ENCODE measurements at places on chromosomes 16 and 17.
A peak's percentile ranks its signal among the peaks of the same experiment; 100 is the strongest.

DNA sequence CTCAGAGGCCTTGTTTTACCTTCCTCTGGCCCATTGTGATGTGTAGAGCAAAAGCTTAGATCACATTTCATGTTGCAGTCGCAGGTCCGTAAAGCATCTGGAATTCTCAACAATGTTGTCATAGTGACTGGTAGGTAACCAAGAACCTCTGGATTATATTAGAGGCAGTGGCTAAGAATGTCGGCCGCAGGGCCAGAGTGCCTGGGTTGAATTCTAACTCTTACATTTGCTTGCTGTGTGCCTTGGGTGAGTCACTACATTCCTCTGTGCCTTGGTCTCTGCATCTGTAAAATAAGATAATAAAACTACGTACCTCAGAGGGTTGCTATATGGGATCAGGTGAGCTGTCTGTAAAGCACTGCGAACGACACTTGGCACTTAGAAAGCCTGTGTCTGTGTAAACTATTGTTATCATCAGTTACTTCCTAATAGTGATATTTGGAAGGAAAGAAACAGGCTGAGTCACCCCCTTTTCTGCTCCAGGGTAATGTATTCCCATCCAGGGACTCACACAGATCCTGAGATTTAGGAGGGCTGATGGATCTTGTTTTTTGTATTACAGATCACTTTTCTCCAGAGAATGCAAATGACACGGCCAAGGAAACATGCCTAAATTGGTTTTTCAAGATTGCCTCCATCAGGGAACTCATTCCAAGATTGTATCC is 52.2 kb downstream of the VPS35L start:
- DNase-seq = no peak

- no peak for DNase-seq
These were observed 552.7 kb upstream of the PSMD7 start for GRCh38 chr16:73743665-73744496.

GRCh38 chr16:57701759-57702371 is 7.3 kb downstream of the DRC7 start:
- DNase-seq = no peak

DNA sequence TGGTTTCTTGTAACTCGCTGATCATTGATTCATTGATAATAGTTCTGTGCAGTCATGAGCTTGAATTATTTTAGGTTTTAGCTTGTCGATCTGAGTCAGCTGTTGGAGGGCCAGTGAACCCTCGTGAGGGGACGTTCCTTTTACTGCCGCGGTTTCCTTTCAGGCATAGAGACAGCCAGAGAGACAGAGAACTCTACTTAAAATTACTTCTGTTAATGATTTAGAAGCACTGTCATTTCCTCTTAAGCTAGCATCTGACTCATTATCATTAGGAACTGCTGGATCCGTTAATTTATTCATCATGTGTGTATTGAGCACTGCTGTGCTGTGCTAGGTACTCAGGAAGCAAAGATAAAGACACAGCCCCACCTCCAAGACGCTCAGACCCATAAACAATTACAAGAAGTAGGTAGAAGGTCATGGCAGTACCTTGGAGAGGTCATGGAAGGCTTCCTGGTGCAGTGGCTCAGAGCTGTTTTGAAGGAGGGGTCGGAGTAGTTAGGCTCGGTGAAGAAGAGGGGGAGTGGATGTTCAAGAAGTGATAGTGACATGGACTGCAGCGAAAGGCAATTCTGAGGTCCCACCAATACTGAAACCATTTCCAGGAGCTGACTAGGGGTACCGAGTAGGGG is 3.3 kb downstream of the PGS1 start:
- no peak for DNase-seq

DNA sequence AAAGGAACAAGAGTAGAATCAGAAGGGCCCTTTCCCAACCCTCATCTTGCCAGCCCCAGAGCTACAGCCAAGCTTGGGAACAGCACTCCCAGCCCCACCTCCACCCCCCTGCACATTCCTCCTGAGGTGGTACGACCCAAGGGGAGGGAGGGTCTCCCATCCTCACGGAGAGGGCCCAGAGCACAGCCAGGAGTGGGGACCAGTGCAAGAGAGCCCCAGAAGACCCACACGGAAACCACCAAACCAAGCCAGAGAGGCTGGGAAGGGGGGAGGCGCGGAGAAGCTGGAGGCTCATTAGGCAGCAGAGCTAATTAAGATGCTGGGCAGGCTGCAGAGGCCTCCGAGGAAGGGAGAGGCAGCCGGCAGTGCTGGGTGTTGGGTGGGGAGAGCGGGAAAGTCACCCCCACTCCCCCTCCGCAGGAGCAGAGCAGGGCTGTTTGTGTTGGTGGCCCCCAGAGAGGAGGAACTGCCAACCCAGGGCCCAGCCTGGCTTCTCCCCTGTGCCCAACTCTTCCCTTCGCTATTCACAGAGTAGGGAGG is 2.4 kb downstream of the CACNB1 start:
- DNase-seq = no peak

- DNase-seq = no peak
These were observed 1554.6 kb downstream of the CDH8 start for GRCh38 chr16:60481591-60481990.

GRCh38 chr17:82157046-82158035 is 55.3 kb downstream of the CCDC57 start:
- no peak for DNase-seq

- DNase-seq = no peak
These were observed 31.5 kb downstream of the NEUROD2 start for GRCh38 chr17:39576187-39576586.

DNA sequence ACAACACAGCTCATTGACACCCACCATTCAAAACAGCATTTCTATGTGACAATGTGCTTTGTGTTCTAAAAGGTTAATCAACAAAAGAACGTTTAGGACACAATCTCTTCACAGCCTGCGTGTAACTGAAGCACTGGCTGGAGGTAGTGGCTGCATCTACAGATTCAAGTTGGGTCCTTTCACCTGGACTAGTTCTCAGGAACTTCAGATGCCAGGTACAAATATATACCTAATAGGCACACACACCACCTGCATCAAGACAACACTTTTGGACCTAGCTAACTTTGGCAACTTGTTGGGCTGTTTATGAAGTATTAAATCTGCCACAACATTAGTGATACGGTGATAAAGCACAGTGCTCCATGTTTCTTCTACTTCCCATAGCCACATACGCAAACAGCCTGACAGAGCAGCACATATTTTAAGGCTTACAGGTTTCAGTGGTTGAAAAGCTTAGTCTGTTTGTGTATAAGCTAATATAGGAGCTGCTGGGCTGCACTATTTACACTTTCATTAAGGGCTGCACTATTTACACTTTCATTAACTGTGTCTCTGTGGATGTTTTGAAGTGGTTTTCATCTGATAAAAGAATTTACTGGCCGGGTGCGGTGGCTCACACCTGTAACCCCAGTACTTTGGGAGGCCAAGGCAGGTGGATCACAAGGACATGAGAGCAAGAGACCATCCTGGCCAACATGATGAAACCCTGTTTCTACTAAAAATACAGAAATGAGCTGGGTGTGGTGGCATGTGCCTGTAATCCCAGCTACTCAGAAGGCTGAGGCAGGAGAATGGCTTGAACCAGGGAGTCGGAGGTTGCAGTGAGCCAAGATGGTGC is 132.6 kb downstream of the PARN start:
- DNase-seq = no peak

DNA sequence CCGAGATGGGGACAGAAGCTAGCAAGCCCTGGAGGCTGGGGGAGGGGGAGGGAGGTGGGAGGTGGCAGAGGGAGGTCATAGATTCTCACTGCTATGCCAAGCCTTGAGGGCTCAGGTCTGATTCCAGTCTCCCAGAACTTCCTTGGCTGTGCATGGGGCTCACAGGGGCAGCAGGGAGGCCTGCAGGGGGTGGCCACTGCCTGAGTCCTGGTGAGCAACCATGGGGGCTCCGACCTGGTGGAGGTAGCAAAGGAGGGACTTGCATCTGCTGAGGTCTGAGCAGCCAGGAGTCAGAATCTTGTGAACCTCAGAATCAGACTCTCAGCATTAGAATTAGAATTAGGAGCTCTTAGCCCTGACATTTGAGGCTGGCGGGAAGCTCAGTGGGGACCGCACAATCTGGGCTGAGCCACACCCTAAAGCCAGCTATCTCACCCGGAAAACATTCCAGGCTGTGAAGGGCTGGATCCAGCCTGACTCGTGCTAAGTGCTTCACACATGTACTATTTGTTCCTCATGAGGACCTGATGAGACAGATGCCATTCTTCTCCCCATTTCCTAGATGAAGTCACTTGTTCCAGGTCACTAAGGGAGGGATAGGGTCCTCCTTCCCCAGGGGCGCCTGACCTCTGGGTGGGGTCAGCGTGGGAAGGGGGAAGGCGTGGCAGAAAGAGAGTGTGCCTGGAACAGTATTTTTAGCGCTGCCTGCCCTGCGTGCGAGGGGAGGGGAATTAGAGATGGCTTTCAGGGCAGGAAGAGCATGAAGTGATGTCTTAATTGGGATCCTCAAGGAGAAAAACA is 17.3 kb upstream of the KCNJ12 start:
- DNase-seq = no peak

GRCh38 chr16:20760346-20760745 is 3.5 kb upstream of the ACSM3 start:
- DNase-seq = no peak

GRCh38 chr16:26457095-26457494 is 609.6 kb upstream of the C16orf82 start:
- no peak for DNase-seq

GRCh38 chr17:56486732-56487131 is 106.8 kb upstream of the NOG start:
- DNase-seq = no peak

DNA sequence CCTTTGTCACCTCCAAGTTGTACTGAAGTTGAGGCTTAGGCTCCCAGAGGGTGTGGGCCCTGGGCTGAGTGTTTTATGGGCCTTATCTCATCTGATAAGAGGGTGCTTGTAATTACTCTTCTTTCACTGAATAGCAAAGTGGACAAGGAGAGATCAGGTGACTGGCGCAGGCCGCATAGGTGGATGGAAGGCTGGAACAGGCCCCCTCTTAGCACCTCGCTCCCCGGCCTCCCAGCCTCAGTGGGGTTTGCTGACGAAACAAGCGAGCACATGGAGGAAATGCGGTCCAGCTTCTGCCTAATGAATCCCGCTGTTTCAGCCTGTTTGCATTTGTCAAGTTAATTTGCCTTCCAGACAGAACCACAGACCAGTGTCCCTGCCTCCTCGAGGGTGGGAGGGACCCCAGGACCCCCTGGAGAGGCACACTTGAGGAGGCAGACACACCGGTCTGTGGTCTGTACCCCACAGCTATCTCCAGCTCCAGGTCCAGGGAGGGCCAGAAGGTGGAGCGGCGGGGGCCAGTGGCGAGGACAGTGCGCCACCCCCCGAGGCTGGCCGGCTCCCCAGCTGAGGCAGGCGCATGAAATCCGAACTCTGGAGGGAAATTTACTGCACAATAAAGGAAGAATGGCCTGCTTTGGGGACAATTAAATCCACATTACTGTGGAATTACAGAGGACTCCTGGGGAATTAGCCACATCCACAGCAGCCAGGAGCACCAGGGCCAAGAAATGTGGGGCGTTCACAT is 123.4 kb downstream of the NTN1 start:
- no peak for DNase-seq

- DNase-seq = no peak
These were observed 14.1 kb downstream of the TMC5 start for GRCh38 chr16:19431636-19432340.

DNA sequence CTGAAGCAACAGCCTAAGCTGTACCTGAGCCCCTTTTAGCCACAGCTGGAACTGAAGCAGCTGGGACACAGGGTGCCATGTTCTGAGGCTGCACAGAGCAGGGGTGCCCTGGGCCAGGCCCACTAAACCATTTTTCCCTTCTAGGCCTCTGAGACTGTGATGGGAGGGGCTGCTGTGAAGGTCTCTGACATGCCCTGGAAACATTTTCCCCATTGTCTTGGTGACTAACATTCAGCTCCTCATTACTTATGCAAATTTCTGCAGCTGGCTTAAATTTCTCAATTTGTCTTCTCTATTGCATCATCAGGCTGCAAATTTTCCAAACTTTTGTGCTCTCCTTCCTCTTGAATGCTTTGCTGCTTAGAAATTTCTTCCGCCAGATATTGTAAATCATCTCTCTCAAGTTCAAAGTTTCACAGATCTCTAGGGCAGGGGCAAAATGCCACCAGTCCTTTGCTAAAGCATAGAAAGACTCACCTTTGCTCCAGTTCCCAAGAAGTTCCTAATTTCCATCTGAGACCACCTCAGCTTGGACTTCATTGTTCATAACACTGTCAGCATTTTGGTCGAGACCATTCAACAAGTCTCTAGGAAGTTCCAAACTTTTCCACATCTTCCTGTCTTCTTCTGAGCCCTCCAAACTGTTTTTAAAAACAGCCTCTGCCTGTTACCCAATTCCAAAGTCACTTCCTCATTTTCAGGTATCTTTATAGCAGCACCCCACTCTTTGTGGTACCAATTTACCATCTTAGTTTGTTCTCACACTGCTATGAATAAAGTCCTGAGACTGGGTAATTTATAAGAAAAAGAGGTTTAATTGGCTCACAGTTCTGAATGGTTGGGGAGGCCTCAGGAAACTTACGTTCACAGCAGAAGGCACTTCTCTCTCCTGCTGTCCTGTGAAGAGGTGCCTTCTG is 49.8 kb downstream of the TMEM100 start:
- no peak for DNase-seq

GRCh38 chr16:87721622-87722585 is 43.9 kb downstream of the KLHDC4 start:
- DNase-seq = no peak

DNA sequence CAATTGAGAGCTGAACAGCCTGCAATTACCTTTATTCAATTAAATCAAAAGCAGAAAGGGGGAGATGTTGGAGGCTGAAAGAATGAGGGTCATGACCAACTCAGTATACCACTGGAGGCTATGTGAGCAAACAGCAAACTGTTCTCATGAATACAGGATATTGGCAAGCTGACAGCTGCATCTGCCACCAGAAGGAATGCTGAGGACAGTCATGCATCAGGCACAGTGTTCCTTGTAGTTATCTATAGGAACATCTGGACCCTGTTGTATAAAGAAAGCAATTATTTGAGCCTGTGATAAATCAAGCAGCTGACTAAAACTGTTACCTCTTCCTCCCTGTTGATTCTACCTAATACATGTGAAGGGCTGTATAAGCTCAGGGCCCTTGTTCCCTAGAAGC is 2064.6 kb downstream of the TP53TG3F start:
- DNase-seq = no peak

- DNase-seq = no peak
These were observed 4.3 kb downstream of the SLC16A3 start for GRCh38 chr17:82232876-82233785.

DNA sequence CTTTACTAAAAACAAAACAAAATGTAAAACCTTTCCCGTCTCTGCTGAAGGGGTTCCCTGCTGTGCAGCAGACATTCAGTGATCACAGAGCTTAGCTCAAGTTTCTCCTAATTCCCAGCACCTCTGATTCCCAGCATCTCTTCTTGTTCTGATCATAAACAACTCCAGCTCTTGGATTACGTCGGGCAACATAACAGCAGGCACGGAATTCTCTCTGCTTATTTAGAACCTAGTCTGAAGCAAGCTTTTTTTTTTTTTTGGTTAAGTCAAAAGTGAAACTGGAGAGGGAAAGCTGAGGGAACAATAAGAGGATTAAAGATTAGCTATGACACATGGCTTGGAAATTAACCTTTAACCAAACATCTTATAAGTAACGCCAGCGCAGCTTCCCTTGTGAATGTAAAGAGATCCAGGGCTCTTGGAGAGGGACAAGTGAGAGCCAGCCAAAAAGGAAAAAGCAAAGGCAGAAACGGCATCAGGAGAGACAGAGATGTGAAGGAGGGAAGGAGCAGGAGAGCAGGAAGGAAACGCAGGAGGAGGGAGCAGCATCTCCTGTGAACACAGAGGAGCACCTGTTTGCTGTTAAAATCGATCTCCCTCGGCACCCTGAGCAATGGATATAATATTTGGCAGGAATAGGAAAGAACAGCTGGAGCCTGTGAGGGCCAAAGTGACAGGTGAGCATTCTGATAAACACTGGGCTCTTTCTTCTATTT is at the start of gene BCO1:
Gene BCO1 (plus strand): TSS at position 394 of the 716 bp plus-strand sequence. CDS start 220 bp downstream, at position 614.
- DNase-seq = peak; percentile 68

- no peak for DNase-seq
These were observed 133.4 kb downstream of the OR1D5 start for GRCh38 chr17:2929881-2930533.
